KG1 (cell line): ENCODE measurements at places on chromosomes 13 and 19.
A peak's percentile ranks its signal among the peaks of the same experiment; 100 is the strongest.

GRCh38 chr13:73201626-73202025, 142.8 kb downstream of the KLF5 start:
- no peak for DNase-seq

GRCh38 chr13:38283346-38283745, 66.3 kb upstream of the UFM1 start:
- DNase-seq = no peak

GRCh38 chr19:50844296-50844935, 10.3 kb upstream of the KLK3 start:
- DNase-seq = no peak

- DNase-seq = no peak
These were observed 25.0 kb downstream of the GRIN2D start for GRCh38 chr19:48418317-48419064.

GRCh38 chr13:45367358-45367757, 26.4 kb upstream of the TPT1 start:
- no peak for DNase-seq

GRCh38 chr19:7191946-7192691, 102.1 kb downstream of the INSR start:
- DNase-seq = no peak

DNA sequence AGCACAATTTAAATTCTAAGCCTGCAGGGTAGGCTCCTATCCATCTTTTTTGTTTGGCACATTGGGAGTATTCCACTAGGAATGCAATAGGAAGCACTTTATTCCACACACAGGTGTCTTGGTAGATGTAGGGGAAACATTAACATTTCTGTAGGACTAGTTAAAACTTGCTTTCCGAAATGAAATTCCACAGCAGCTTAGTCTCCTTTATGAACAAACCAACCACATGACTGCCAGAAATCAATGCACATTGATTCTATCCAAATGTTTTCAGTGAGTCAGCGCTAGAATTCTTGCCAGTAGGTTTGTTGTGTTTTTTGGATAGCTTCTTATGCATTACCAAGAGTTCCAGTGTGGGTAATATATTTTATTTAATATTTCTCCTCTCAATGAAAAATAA, 207.9 kb upstream of the CSNK1A1L start:
- no peak for DNase-seq

DNA sequence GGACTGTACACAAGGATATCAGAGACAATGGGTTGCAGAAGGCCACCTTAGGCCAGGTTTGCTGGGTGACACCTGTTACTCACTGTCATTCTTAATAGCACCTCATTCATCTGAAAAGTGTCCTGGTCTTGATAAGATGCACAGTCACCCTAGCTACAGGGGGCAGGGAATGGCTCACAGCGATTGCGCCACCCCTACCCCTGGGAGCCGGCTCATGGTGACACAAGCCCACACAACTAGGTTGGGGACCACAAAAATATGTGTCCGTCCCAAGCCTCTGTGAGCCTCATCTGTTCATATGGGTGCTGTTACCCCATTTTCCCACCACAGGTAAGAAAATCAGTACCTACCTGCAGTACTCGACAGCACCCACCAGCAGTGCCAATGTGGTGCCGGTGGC, 23.4 kb downstream of the MED26 start:
- DNase-seq = no peak

DNA sequence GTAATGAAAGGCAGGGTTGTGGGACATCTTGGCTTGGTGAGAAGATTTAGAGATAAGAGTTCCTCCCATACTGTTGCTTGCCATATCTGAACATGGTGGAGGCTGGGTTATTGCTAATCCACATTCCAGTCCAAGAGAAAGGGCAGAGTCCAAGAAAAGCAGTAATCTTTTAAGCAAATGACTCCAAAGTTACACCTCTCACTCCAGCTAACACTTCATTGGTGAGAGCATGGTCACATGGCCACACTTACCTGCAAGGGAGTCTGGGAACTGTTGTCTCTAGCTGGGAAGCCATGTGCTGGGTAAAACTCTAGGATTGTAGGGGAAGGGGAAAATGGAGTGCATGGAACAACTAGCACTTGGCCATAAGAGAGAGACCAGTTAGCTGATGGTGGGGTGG, 5.6 kb downstream of the C19orf81 start:
- no peak for DNase-seq

GRCh38 chr13:29520671-29521070, 74.8 kb downstream of the SLC7A1 start:
- DNase-seq = no peak

DNA sequence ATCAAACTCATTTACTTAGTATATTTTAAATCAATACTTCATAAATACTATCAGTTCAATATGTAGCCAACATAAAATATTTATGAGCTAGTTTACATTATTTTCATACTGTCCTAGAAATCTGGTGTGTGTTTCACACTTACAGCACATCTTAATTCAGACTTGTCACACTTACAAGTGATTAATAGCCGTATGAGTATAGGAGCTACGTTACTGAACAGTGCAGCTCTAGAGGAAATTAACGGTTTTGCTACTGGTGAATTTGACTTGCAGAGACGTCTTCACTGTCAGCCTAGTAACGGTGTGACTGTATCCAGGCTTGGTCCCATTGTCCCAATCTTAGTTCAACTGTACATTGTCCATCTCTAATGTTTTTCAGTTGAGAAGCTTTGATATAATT, 33.7 kb upstream of the POSTN start:
- no peak for DNase-seq

DNA sequence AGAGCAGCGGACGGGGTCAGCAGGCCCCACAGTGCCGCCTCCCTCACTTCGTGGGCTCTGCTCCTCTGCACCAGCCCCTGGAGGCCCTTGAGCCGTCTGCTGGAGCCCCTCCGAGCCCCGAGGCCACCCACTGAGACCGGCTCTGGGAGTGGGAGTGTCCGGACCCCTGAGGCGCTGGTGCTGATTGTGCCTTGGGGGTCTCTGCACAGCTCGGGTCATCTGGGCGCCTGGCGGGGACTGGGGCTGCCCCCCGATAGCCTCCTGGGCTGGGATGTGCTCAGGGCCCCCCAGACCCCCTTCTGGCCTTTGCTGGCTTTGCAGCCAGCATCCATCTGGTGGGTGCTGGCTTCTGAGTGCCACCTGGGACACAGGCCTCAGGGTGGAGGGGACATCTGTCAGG, 15.4 kb downstream of the CBARP start:
- no peak for DNase-seq

GRCh38 chr19:30690935-30691818, 319.0 kb downstream of the ZNF536 start:
- DNase-seq = no peak

DNA sequence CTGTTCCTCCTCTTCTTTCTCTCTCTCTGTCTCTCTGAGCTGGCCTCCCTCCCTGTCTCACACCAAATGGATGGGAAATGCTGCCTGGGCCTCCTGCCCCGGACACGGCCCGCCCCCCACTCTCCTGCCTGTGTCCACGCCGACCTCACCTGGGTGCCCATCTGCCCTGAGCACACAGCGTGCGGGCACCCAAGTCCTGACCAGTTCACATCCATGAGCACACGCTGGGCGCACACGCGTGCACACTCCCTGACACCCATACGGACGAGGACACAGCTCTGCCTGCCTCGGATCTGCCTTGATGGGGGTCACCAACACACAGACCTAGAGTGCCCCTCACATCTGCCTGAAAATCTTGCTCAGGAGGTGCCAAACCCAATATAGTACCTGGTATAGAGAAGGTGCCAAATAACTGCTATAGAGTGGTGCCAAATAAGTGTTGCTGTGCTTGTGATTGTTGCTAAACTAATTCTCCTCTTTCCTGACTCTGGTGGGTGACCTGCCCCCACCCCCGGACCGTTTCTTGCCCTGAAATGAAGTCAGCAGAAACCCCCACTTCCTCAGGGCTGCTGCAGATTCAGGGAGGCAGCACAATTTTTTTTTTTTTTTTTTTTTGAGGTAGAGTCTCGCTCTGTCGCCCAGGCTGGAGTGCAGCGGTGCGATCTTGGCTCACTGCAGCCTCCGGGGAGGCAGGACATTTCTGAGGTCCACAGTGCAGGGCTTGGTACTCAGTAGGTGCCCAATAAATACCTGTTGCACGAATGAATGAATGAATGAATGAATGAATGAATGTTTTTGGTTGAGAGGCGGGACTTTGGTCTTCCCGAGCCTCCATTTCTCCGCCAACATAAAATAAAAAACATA, 4.6 kb downstream of the NFIC start:
- DNase-seq = no peak

GRCh38 chr13:106996867-106997618, 429.1 kb upstream of the ARGLU1 start:
- no peak for DNase-seq

DNA sequence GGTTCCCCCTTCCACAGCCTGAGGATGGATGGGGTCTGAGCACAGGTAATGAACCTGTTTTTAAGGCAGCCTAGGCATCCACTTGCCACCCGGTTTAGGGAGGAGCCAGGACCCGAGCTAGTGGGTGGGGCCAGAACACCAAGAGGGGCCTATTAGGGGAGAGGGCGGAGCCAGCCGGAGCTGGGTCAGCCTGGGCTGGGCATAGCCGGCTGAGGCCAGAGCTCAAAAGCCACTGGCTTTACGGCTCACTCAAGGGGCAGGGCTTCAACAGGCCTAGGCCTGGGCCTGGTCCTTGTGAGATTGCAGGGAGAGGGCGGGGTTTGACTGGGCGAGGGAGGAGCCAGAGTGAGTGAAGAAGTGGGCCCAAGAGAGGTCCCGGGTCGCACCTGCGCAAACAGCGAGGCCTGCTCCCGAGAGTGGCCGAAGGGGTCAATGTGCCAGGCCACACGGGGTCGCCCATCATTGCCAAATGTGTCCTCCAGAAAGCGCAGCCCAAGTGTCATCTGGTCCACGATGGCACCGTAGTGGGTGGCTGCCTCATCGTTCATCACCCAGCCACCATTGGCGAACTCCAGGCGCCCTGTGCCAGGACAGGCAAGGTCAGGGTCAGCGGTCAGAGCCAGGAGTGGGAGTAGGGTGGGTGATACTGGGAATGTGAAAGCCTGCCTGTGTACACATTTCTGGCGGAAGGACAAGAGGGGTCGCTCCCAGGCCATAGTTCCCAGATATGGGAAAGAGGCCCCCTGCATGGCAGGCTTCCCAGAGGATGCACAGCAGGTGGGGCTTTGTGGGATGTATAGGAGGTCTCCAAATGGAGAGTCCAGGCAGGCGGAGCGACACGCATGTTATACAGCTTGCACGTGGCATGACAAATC, 1.9 kb downstream of the MAN2B1 start:
- DNase-seq = no peak

- no peak for DNase-seq
These were observed 15.1 kb downstream of the IFT88 start for GRCh38 chr13:20582026-20582425.

- DNase-seq = no peak
These were observed 15.1 kb downstream of the PABPC3 start for GRCh38 chr13:25110956-25111584.

- no peak for DNase-seq
These were observed 2889.6 kb upstream of the PCDH20 start for GRCh38 chr13:64305246-64305645.

DNA sequence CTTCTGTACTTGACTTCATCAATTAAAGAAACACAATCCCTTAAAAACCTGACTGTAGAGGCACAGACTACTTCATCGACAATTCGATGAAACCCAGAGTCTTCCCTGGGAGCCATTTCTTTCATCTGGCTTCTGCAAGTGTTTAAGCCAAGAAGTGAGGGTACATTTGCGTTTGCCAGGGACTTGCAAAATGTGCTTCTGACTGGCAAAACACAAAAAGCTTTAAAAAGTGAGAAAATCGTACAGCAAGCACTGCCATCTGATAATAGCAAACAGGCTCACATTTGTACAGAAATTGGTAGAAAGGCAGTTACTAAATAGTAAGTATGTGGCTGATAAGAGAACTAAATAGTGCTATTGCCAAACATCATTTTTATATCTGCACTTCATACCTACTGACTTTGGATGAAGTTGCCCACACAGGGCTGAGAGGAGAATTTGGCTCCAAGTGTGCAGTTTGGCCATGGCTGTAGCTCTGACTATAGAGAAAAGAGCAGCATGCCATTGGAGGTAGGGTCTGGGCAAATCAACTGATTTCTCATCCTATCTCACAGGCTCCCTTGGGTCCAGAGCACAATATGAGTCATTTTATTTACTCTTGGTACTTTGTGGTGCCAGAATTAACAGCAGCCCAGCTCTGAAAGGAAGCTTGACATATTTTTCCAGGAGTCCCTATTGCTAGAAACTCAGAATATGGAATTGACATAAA, 358.1 kb downstream of the OXGR1 start:
- no peak for DNase-seq

- DNase-seq = no peak
These were observed 52.3 kb downstream of the PARP4 start for GRCh38 chr13:24460256-24460655.

DNA sequence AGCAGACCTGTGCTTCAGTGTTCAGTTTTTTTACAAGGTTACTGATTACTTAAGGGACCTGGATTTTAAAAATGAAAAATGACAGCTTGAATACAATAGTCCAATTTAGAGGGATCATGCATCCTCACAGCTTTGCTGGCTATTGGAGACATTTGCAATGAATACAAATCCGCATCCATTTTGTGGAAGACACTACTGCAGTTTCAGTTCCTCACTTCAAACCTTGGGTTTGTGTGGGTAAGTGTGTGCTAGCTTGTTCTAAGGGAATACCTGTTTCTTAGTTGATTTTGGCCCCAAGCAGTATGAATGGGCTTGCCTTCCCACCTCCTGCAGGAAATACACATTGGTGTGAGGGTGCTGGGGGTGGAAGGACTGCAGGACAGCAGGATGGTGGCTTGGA, 222.4 kb downstream of the OLFM4 start:
- DNase-seq = no peak

DNA sequence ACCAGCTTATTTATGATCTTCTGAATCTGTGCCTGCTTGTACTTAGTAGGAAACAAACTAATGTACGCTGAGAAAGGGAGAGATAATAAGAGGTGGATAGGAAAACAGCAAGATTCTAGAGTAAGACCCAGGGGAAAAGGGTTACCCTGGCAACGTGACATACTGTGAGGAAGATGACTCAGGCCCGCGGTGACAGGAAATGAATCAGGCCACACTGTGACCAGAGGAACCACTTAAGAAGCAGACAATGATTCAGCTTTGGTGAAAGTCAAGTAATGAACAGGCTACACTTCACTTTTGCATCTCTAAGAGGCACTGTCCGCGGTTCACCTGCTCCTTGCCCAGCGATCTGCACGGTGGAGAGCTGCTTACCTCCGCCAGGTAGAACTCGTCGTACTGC, 158.2 kb downstream of the NALCN start:
- DNase-seq = peak; percentile 45

GRCh38 chr19:50906217-50906616, 5.0 kb downstream of the KLK4 start:
- no peak for DNase-seq

DNA sequence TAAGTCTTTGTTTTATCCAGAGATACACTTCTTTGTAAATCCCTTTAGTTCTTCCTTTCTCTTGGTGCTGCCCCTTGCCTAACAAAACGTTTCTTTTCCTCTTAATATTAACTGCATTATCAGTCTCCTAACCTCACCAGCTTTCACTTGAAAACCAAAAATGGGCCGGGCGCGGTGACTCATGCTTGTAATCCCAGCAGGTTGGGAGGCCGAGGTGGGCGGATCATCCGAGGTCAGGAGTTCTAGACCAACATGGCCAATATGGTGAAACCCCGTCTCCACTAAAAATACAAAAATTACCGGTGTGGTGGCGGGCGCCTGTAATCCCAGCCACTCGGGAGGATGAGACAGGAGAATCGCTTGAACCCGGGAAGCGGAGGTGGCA, 329.8 kb upstream of the MIR17HG start:
- DNase-seq = no peak

GRCh38 chr13:65600702-65601101, 1629.4 kb downstream of the PCDH9 start:
- no peak for DNase-seq

- no peak for DNase-seq
These were observed 47.9 kb upstream of the CEACAM21 start for GRCh38 chr19:41528106-41528505.
